ENCODE measurements at places on chromosomes 7 and 10.

DNA sequence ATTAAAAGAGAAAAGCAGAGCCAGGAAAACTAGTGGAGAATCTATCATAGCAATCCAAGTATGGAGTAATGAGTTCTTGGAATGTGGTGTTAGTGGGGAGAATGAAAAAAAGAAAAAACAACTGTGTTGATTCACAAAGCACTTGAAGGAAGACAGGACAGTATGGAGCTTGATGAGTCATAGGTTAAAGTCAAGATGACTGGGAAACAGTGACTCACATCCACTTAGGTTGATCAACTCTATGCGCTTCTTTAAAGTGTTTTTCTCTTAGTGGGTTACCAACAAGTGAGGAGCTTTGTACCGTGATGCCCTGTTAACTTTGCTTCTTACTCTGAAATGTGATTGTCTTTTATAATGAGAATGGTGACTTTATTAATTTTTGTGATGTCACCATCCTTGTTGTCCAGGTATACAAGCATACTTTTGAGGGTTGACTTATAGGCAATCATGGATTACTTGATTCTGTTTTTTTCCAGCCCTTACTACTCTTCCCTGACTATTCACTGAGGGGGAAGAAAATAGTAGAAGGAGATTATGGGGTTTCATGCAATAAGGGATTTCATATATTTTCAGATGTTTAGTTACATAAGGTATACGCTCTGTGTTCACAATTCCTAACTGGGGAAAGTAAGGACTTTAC, 32.1 kb upstream of the MDFIC start:
- DNase-seq, result peak; percentile 96

GRCh38 chr7:128217030-128217805, 23.9 kb upstream of the LEP start:
- DNase-seq, result peak; percentile 91

DNA sequence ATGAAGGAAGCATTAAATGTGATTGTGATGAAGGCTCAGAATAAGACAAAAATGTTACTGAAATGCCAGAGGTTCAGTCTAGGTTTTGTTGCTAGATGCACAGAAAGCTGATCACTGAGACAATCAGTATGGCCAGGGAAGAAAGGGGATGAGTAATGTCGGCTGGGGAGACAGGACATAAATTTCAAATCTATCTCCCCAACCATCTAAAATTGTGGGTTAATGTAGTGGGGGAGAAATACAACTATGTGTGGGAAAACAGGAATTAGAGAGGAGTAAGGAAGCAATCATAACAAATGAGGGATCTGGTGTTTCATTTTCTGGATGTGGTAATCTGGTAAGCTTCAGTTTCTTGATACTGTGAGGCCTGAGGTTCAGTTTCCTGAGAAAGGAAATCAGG, 1111.0 kb downstream of the XPNPEP1 start:
- DNase-seq, result peak; percentile 62

DNA sequence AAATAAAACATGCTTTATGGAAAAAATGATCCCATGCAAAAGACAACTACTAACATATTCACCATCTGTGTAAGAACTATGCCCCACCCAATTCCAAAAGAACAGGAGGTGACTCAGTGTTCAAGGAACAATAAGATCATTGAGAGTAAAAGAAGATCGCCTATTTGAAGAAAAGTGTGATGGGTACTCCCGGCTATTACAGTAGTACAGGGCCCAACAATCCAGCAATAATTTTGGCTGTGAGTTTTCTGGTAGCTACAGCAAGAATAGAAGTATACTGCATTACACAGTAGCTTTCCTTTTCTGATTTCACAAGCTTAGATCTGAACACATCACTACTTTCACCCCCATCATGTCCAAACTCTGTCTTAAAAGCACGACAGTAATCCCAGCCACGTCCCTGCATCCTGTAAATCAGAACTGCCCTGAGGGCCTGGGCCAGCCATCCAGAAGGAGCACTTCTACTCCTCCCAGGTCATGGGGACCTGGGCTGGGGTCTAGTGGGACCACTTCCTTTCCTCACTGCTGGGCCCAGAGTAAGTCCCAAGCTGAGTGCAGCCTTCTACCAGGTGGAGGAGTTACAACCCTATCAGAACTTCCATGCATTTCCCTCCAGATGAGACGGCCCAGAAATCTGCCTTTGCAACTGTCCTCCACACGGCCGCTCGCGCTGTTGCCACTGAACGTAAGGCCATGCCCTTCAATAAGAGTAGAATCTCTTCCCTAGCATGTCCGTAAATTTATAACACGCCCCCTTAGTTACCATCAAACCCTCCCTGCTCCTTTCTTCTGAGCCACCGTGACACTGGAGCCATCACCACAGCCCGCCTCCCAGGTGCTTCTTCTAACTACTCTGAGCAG, 7.9 kb downstream of the ESYT2 start:
- DNase-seq, result peak; percentile 57

DNA sequence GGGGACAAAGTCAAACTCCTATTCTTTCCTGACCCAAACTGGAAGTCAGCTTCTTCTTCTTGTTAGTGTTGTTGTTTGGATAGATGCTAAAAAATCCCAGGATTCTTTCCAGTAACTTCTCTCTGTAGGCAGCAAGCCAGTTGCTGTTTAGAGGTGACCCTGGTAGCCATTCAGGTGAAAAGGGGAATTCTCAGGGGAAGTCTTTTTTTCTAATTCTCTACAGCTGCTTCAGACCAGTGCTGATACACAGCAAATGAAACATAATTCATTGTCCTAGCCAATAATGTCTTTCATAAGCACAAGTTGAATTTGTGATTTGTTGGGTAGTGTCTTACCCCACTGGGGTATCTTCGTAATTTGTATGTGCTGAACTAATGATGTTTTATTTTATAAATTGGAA, 357.3 kb downstream of the BBS9 start:
- no peak for DNase-seq

GRCh38 chr7:2718296-2718965, 30.4 kb downstream of the AMZ1 start:
- DNase-seq, result no peak

DNA sequence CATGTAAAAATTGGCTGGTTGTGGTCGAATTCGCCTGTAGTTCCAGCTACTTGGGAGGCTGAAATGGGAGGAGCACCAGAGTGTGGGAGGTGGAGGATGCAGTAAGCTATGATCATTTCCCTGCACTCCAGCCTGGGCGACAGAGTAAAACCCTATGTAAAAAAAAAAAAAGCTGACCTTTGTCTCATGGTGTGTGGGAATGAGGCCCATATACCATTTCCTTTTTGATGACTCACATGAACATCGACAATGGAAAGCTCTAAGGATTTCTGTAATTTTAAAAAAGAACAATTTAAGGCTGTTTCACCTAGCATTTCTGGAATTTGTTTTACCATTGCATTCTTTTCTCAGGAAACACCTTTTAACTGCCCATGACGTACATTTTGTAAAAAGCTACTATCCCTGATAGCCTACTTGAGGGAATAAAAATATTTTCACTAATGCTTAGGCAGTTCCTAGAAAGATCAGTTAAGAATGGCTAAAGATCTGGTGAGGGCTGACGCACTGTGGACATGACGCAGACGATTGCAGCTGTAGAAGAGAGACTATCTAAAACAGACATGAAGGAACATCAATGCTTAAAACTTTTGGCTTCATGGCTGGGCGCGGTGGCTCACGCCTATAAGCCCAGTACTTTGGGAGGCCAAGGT, 400.6 kb upstream of the IGFBP3 start:
- peak; percentile 3 for DNase-seq

All from HFFc6 (cell line).